ENCODE measurements at places on chromosomes 6 and 20.

- no peak for DNase-seq
Observed at GRCh38 chr6:15239616-15240364, 6.1 kb upstream of the JARID2 start.

GRCh38 chr20:48725555-48725991, 102.2 kb downstream of the PREX1 start:
- no peak for DNase-seq

- DNase-seq: no peak
Observed at GRCh38 chr20:58650181-58650775, 805 bp upstream of the STX16 start.

GRCh38 chr20:56566621-56567020, 33.6 kb downstream of the FAM209B start:
- DNase-seq: no peak

- no peak for DNase-seq
Observed at GRCh38 chr20:18004384-18005031, 35.7 kb downstream of the MGME1 start.

DNA sequence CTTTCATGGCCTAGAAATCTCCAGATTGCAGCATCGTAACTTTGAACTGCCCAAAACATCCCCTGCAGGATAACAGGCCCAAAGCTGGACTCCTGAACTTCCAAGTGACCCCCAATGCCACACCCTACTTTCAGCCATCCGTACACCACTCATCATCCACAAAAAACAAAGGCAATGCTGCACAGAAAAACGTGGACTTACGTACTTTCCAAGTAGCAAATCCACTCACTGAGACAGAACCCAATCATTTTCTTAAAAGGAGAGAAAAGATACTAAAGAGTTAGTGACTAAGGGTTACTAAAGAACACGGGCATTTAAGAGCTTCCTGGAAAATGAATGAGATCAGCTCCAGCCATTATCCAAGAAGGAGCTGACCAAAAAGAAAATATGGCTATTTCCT, 211.0 kb downstream of the WDR27 start:
- no peak for DNase-seq

DNA sequence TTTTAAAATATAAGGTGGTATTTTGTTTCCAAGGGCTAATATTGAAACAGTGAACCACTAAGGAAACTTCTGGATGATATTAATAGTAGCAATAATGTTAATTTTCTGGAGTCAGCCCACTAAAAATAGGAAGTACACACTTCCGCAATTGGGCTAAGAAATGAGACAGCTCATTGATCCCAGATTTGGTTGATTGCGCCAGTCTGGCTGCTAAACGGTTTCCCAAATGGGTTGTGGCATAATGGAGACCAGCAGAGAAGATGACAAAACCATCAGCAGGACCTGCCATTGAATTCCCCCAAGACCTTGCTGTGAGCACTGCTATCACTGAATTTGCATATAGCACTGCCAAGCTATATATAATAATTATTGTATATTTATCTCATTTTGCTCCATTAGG, 71.2 kb upstream of the SGK1 start:
- DNase-seq: no peak

GRCh38 chr6:30206799-30207618, 6.2 kb downstream of the TRIM26 start:
- no peak for DNase-seq

DNA sequence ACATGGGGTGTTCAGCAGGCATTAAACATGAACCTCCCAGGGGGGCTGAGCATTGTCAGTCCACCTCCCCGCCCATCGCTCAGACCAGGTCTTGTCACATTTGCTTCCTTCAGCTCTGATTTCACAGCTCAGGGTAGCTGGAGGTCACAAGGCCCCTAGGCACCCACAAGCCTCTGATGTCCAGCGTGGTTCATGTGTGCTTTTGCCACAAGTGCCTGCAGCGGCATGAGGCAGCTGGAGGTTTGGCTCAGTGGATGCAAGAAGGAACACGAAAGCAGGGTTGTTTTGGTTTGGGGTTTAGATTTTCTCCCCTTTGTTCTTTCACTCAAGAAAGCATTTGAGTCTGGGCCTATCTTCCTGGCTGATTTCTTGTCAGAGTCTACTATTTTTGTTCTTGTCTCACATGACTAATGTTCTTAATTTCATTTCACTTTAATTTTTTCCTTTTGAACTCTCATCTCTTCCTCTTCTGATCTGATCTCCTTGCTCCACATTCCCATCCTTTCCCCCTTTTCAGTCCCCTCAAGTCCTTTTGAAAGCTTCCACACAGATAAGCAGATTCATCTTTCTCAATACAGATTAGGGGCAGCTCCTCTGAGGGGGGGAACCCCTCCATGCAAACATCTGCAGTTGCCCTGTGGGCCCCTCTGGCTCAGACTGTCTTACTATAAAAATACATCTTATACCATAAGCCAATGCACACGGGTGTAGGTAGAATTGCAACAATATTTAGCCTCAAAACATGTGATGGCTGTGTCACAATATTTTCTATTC, 68.1 kb upstream of the CEP85L start:
- no peak for DNase-seq

- no peak for DNase-seq
Observed at GRCh38 chr20:62314339-62314638, 11.5 kb downstream of the ADRM1 start.
